Activated naive CD4-positive, alpha-beta T cell treated with anti-CD3 and anti-CD28 coated beads for 36 hours (primary cell): ENCODE measurements at places on chromosomes 16 and 17.
A peak's percentile ranks its signal among the peaks of the same experiment; 100 is the strongest.

- no peak for DNase-seq
Observed at GRCh38 chr17:22270381-22270780, 578.1 kb downstream of the KCNJ18 start.

- DNase-seq: peak; percentile 96
Observed at GRCh38 chr16:81076566-81077075, 417 bp downstream of the C16orf46 start.

- DNase-seq: no peak
Observed at GRCh38 chr16:26976873-26977272, 89.9 kb upstream of the C16orf82 start.

GRCh38 chr17:79838522-79839274 lies 542 bp downstream of the CBX4 start:
- DNase-seq: peak; percentile 62

- DNase-seq: no peak
Observed at GRCh38 chr17:40618754-40619625, 28.6 kb downstream of the SMARCE1 start.
